ENCODE measurements at places on chromosomes 1 and 21.

DNA sequence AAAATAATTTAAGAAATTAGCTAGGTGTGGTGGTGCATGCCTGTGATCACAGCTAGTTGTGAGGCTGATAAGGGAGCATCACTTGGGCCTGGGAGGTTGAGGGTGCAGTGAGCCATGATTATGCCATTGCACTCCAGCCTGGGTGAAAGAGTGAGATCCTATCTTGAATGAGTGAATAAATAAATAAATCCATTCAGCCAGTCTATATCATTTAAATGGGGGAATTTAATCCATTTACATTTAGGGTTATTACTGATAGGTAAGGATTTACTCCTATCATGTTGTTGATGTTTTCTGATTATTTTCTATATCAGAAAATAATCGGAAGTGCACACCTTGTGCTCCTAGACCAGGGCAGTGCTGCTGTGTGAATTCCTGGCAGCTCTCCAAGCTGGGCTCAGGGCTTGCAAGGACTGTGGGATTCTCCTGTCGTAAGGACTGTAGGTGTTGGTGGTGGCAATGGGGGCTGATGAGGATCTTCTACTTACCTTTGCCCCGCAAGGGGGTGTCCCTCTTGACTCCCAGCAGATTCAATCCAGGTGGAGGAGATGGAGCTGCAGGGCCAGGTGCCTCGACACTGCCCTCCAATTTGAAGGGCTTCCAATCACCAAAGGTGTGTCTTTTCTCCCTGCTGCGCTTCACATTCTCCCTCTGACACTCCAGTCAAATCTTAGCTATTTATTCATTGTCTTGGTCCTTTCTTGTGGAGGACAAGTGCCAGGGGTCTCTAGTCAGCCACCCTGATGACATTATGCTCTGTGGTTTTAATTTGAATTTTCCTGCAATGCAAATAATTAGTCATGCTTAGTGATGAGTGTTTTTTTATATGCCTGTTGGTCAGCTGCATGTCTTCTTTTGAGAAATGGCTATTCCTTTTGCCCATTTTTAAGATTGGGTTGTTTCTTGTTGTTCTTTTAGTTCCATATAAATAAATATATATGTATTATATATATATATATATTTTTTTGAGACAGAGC is 14.1 kb upstream of the TRAPPC10 start:
- no peak for DNase-seq

- DNase-seq: no peak
Measured at GRCh38 chr1:147719711-147720225, 40.6 kb downstream of the GJA5 start.

DNA sequence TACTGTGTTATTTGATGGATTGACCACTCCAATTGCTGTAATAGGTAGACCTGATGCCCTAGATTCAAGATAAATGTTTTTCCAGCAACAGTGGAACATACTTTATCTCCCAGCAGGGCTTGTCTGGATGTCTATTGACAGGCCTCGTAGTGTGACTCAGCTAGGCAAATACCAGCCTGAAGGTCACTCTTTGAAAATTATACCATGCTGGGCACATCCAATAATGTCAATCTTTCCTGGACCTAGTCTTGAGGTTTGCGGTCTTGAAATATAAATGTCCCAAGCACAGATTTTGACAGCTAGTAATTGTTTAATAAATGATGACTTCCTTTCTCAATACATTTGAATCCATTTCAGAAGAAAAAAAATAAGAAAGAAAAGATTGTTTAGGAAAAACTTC is 1138.0 kb upstream of the TMPRSS15 start:
- DNase-seq: no peak

DNA sequence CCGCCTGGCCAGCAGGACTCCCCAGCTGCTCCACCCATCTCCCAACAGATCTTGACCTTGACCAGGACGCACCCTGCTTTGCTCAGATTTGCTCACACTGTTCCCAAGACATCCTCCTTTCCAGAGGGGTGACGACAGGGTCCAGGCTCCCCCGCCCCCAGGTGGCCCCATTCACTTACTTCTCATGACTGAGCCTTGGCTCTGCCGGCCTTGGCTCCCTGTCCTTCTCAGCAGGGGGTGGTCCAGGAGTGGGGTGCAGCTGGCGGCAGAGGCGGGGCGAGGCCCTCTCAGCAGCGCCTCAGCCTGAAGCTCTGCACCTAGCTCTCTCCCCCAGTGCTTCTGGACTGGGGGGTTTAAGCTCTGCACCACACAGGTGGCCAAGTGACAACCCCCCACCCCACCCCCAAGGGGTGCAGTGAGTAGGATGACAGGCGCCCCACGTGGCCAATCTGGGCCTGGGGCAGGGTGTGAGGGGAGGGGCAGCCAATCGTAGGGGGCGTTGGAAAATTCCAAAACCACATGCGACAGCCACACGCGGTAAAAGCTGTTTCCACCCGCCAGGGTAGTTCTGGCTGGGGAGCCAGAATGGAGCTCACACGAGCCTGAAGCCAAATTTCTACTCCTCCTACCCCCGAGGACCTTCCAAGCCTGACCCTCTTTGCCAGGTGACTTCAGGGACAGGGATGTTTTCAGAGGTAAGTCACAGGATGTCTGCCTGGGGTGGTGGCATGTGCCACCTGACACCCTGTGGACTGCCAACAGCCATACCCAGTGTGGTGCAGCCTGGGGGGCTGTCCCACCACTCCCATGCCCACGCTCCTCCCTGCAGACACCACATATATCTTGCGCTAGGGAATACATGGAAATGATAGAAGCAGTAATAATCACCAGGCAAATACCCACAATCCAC is 5.6 kb downstream of the RORC start:
- DNase-seq: peak; percentile 24

DNA sequence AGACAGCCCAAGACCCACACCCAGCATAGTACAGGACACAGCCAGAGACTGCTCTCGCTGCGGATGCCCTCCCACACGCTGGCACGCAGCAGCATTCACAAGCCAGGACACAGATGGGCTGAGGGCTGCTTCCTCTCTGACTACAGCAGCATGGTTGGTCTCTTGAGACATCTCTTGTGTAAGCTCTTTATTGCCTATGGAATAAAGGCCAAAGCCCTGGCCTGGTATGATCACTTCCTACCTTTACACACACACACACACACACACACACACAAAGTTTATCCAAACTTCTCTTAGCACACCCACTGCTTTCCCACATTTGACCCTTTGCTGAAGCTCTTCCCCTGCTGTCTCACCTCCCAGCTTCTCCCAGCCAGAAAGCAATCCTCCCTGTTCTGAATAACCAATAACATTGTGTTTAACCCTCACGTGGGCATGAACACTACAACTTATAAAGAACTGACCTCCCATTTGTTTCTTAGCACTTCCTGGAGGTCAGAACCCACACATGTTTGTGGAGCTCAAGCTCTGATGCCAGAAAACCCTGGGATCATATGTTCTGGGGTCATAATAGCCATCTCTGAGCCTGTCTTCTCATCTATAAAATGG is 1.2 kb upstream of the LUZP1 start:
- no peak for DNase-seq

DNA sequence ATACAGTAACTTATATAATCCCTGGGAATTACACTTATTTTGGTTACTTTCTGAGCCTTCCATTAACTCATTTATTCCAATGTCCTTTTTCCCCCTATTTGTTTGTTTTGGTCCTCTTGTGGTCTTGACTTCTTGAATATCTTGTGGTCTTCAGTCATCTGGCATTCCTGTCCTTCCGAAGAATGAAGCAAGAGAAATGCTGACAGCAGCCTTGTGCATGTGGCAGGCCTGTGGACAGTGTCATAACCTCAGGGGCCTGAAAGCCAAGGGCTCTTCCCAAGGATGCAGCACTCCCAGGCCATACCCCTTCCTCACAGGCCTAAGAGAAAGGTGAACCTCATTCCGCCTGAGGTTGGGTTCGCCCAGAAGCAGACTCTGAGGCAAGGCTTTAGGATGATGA is 470.2 kb downstream of the DISC1 start:
- no peak for DNase-seq

- no peak for DNase-seq
Measured at GRCh38 chr1:23651069-23651808, 40.4 kb upstream of the RPL11 start.

DNA sequence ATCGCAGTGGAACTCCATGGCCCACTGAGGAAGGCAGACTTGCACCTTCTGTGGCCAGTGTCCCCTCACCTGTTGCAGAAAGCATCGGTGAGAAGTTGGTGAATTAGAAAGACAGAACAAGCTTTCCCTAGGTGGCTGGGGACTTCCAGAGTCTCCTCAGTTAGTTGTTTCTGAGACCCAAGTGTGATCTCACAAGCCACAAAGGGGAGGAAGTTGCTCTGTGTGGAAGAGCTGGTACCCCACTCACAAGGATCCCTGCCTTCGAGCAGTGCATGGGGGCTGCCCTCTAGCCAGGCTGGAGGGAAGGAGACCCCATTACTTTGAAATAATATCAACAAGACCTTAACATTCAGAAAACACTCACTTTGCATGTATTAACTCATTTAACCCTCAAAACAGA is 2.1 kb downstream of the PRELP start:
- no peak for DNase-seq

DNA sequence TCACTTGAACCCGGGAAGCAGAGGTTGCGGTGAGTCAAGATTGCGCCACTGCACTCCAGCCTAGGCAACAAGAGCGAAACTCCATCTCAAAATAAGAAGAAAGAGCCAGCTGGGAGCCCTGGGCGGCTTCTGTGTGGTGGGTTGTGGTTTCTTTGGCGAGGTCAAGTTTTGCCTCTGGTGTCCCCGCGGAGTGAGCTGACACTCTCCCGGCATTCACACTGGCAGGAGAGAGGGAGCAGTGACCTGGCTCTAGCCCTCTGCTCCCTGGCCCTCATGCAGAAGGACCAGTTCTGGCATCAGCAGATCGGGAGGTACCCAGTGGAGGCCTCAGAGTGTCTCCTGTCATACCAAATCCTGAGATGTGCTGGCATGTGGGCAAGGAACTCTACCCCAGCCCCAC is 81.0 kb upstream of the VAMP3 start:
- DNase-seq: no peak
